ENCODE measurements at places on chromosomes 13 and 19.

GRCh38 chr19:41428481-41428859, 1.3 kb upstream of the B3GNT8 start:
- no peak for DNase-seq

GRCh38 chr13:51921790-51922740, 60.3 kb downstream of the CCDC70 start:
- no peak for DNase-seq

- DNase-seq = no peak
These were observed 327.0 kb downstream of the KLF5 start for GRCh38 chr13:73385848-73386247.

- DNase-seq = no peak
These were observed 21.4 kb downstream of the FOXO1 start for GRCh38 chr13:40644838-40645604.

DNA sequence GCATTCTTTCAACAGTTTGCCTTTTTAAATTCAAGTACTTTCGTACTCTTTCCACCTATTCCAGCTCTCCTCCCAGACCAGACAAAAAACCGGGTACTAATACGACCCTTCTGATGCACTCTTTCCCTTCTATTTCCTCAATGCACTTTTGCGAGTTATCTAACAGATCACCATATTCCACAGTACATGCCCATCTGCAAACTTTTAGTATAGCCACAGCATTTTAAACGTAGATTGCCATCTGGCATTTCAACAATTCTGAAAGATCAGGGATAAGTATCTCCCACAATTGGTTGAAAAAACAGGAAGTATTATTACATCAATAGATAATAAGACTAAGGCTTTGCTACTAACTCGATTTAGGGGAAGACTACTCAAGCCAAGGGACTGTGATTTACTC, 31.5 kb downstream of the RBM26 start:
- DNase-seq = no peak

DNA sequence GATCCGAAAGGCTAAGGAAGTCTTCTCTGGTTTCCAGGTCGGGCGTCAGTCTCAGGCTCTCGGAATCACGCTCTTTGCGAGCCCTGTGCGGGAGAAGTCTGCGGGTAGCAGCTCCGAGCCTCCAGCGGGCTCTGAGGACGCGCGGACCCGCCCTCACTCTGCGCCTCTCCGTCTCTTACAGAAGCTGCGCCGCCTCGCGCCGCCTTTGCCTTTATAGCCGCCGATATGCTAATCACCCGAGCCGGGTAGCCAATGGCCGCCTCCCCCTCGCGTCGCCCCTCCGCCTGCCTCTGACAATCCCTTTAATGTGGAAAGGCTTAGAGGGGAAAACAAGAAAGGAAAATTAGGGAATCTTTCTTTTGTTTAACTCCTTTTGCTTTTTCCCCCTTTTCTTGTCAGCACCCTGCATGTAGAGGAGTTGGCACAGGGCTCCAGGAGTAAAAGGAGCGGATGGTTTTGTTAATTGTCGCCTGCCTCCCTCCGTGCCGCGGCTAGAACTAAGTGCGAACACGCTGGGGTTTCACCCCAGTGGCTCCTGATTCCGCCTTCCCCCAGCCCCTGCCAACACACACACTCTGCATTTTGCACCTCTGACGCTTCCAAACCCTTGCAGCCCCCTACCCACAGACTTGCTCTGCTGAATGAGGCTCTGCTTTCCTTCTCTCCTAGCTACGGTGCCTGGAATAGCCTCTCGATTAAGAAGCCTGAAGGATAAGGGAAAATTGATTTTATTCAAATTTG, at the start of gene PCDH8:
TSS of gene PCDH8 (minus strand) at position 186 of the 741 bp plus-strand sequence. CDS start 204 bp downstream, outside the sequence.
- DNase-seq = peak; percentile 86

- no peak for DNase-seq
These were observed 1721.8 kb downstream of the PCDH9 start for GRCh38 chr13:65508338-65508737.

GRCh38 chr13:41542281-41542680, 84.9 kb downstream of the RGCC start:
- DNase-seq = no peak

DNA sequence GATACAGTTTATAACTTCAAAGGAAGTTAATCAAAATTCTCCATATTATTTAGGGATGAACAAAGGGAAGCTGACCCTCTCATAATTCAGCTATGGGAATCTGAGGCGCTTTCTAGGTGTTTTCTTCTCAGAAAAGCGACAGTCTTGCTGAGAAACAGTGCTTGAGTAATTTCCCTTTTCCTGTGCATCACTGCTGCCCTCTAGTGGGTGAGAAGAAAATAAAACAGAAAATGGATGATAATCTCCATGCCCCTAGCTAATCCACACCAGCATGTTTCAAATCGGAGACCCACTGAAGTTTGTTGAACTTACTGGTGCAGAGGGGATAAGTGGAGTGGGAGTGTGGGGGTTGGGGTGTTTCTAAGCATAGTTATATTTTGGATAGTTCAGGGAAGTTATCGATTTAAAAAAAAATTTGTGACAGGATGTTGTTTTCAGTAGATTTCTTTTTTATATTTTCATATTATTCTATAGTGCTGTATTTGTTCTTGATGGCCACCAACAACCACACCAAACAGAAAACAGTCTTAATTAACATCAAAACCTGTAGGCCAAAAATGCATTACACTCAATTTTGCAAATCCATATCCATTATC, 21.4 kb downstream of the LCP1 start:
- DNase-seq = peak; percentile 37

DNA sequence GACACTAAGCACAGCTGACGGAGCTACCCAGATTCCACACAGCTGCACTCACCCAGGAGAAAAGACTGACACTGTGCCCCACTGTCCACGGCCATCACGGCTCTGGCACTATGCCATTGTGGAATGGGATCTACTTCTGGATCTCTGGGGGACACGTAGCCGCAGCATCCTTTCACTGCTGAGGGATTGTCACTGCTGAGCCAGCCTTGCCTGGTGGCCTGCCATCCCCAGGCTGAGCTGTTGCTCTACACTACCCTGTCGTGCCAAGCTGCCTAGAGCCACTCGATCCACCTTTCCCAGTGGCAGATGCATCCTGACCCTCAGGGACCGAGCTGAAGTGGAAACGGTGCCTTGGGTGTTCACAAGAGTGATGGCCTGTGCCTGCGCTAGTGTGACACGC, 5.0 kb upstream of the LILRB5 start:
- DNase-seq = no peak

DNA sequence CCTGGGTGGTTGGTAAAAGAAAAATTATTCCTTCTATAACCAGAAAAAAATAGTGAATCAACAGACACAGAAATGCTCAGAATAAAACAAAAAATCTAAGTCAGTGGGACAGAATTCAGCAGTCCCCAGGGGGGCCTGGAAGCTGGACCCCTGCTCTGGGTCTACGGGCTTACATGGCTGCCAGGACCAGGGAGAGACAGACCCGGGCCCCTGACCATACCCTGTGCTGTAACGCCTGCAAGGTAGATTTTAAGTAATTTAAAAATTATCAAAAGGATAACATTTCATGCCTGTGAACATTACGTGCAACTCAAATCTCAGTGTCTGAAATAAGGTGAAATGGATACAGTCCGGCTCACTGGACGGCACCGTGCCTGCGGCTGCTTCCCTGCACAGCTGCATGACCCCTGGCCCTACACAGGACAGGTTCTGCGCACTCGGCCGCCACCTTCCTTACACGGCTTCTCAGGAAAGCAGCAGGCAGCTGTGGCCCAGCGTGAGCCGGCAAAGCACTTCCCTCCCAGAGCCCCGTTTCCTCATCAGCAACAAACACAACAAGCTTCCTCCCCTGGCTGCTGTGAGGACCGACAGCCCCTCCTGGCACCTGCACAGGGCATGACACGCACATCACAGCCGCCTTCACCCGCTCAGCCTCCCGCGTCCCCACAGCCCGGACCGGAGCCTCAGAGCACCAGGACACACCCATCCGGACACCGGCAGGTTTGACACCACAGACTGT, 22.2 kb downstream of the RASA3 start:
- DNase-seq = no peak

GRCh38 chr19:16249826-16250404, 52.2 kb downstream of the AP1M1 start:
- DNase-seq = no peak
